ENCODE measurements at places on chromosomes 6 and 20. TPM values are rescaled to one million over a fixed set of nuclear protein-coding genes. Genes with fewer than 3 reads are reported as not detected.
A peak's percentile ranks its signal among the peaks of the same experiment; 100 is the strongest.

DNA sequence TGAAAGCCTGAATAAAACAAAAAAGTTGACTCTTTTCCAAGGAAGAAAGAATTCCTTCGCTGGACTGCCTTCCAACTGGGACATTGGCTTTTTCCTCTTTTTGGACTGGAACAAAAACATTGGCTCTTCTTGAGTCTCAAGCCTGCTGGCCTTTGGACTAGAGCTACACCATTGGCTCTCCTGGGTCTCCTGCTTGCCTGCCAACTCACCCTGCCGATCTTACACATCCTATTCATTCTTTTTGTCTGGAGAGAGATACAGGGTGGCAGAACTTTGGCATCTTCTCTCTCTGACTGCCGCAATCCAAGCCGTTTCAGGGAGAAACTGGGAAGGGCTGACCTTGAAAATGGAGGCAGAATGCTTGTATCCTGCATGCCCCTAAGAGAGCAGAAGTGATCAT is 20.2 kb downstream of the DDO start:
- ATAC-seq, result no peak

DNA sequence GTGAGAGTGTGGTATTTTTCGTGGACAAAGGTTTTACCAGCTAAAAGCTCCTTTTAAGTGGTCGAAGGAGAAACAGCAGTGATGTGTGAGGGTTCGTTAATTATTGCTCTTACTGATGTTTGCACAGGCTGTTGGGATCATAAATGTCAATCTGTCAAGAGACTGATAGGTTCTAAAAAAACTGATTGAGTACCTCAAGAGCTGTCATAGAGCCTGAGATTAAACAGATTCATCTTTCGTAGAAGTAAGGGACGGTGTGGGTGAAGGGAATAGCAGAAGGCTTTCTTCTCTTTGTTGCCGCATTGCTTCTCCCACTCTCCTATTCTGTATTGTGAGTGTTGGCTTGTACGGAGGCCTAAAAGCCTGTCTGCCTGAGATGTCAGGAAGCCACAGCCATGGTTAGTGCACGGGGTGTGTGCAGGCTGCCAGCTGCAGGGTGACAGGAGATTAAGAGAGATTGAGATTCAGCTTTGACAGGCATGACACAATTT is 291.0 kb downstream of the ZFAND3 start:
- ATAC-seq, result peak; percentile 77

DNA sequence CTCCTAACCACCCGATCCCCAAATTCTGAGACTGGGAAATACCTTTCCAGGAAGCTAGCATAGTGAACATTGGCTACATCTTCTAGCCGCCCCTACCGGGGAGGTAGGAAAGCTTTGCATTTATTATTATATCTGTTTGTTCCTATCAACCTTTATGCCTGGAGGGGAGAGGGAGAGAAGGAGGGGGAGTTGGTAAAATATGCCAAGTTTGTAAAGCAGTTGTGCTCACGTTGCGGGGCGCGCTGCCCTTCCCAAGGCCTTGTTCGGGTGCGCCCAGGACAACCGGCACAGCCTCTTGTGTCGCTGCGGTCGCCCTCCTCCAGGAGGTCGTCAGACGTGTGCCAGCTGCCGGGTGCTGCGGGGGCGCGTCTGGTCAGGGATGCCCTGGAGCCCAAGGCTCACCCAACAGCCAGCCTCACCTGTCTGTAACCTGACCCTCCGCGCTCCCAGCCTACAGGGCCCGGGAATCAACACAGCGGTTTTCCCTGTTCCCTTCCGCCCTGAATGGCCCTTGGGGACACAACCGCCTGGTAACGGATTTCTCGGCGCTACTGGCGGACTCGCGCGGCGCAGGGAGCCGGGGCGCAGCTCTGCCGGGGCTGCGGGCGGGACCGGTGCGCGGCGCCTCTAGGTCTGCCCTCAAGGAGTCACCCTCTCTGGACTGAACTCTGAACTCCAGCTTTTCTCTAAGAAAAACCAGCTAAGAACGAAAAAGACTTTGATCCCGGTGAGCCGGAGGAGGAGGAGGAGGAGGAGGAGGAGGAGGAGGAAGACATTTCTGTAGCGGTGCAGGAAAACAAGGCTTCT is 1.1 kb upstream of the OVOL2 start:
- no peak for ATAC-seq

DNA sequence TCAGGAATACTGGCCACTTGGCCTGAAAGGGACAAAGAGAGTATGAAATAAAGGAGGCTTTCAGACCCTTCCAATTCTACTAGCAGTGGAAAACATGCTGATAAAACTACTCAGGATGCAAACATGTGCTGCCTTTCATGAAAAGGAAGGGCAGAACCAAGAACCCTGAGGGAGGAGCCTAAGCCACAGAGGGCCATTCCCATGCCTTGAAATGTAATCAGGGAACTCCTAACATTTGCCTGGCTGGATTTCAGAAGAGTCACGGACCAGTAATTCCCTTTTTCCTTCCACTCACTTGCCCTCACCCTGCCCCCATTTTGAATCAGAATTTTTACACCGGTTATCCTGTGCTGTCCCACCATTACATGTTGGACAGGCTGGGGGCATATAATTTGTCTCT is 116.2 kb downstream of the LAMP5 start:
- no peak for ATAC-seq

TMC2 gene
- total RNA-seq, result not detected

DNA sequence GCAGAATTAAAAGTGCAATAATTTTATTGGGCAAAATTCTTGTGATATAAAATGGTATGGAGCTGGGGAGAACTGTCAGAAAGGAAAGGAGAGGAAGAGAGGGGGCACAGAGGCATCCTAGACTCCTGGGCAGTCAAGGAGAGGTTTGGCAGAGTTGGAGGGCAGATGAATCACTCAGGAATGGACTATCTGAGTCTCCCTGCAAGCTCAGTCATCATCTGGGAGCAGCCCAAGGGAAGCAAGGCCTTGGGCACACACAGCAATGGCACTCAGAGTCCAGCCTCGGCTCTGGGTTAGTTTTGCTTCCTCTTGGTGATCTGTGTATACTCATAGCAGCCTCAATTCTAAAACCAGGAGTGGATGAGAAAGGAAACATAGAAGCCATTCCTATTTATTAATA is 67.2 kb downstream of the SLC22A1 start:
- no peak for ATAC-seq

DNA sequence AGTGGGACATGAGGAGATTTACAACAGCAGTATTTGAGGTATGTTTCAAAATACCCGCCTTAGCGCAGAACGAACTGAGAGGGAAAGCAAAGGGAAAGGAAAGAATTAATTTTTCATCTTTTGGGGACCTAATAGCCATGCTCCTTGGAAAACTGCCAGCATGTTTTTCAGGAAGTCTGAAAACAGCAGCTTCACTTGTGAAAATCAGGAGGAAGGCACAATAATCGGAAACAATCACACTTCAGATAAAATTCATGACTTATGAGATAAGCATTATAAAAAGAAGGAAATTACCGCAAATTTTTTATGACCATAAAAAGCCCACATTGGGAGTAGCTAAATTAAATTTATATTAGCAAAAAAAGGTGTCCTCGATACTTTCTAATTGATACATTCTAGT is 541.1 kb downstream of the HAO1 start:
- no peak for ATAC-seq

MICAL1 gene
- 7.4 TPM for total RNA-seq

GRCh38 chr20:44447827-44448419 is 27.8 kb upstream of the TTPAL start:
- ATAC-seq, result no peak

DNA sequence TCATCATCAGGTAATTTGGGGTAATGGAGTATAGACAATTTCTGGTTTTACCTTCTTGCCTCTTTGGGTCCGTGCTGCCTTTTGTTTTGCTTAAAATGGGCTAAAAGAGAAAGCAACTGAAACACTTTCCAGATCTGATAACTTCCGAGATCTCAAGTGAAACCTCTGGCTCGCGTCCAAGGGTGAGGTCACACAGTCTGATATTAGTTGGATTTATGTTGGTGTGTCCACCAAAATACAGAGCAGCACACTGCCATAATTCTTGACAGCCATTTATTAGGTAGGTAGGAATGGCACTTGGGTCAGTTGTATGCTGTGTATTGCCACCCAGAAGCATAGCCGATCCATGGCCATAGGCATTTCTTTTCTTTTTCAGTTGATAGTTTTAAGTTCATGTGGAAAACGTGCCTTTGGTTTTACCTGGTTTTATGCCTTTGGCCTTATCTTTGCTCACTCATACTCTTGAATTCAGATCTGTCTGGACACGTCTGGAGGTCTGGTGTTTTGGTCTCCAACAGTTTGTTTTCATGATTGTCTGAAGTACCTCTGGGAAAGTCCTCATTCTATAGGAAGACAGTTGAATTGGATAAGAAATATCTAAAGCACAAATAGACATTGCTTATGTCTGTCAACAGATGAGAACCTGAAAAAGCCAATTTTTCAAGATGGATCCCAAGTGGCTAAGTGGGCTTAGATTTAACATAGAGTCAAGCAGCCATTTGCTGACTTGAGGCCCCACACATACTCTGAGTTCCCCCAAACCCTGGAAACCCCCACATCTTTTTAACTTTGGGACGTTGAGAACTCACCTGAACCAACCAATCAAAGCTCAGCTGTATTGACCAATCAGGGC is 320.8 kb downstream of the SOX4 start:
- no peak for ATAC-seq

GRCh38 chr6:90295854-90296340 is 746 bp downstream of the BACH2 start:
- peak; percentile 71 for ATAC-seq

- ATAC-seq, result no peak
Observed at GRCh38 chr6:26474439-26474881, 16.7 kb downstream of the BTN2A1 start.

TAGAP gene
- total RNA-seq, result 0.92 TPM

CDH26 gene
- 1.3 TPM for total RNA-seq

KCNQ5 gene
- 0.96 TPM for total RNA-seq

PTK6 gene
- total RNA-seq, result 92.7 TPM

GRCh38 chr6:131967948-131968347 is 16.8 kb upstream of the CCN2 start:
- no peak for ATAC-seq

C6orf52 gene
- total RNA-seq, result 0.84 TPM

- ATAC-seq, result no peak
Observed at GRCh38 chr6:77228279-77228678, 235.0 kb downstream of the HTR1B start.

- no peak for ATAC-seq
Observed at GRCh38 chr6:135728589-135728988, 122.9 kb upstream of the PDE7B start.

PEDS1 gene
- total RNA-seq, result 27.0 TPM

FAM83B gene
- total RNA-seq, result 71.8 TPM

DNA sequence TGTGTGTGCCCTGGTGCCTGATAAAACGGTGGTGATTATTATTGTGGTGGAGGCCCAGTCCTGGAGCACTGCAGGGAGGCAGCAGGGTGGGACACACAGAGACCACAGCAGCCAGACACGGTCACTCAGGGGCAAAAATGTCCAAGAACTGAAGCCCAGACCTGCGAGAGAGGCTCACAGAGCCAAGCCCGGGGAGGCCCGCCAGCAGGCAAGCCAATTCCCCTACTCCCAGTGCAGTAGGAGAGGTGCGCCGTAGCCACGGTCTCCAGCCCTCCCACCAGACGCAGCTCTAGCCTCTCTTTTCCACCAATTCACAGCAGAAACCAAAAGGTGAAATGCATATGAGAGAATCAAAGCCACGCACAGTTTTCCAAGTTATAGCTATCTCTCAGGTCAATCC is 179.4 kb upstream of the TAB2 start:
- no peak for ATAC-seq

SPATA25 gene
- total RNA-seq, result 0.76 TPM

TFAP2A gene
- 59.6 TPM for total RNA-seq

DNA sequence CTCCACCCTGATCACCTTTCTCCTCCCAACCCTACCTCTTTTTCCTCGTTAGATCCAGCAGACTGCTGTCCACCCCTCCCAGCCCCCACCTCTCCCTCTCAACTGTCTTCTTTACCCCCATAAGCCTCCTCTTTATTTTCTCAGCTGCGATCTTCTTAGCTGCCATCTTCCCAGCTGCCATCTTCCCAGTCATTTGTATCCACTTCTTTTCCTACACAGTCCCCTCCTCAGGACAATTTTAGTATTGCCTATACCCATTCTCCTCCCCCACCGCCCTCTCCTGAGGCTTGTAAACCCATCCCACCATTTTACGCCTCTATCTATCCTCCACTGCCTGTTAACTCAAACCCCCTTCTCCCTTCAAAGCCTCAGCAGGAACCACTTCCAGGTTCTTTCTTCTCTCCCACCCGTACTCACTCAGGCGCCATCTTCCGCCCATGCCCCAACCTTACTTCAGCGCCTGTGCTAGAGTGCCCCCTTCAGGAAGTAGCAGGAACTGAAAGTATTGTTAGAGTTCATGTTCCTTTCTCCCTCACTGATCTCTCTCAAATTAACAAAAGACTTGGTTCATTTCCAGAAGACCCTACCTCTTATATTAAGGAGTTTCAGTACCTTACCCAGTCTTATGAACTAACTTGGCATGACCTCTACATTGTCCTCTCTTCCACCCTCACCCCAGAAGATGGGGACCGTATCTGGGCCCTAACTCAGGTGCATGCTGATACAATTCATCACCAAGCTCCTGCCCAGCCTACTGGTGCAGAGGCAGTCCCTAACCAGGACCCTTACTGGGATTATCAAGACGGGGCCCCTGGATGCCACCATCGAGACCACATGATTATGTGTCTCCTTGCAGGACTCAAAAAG is 236.0 kb downstream of the ADGRG6 start:
- no peak for ATAC-seq

CLVS2 gene
- not detected for total RNA-seq

DNA sequence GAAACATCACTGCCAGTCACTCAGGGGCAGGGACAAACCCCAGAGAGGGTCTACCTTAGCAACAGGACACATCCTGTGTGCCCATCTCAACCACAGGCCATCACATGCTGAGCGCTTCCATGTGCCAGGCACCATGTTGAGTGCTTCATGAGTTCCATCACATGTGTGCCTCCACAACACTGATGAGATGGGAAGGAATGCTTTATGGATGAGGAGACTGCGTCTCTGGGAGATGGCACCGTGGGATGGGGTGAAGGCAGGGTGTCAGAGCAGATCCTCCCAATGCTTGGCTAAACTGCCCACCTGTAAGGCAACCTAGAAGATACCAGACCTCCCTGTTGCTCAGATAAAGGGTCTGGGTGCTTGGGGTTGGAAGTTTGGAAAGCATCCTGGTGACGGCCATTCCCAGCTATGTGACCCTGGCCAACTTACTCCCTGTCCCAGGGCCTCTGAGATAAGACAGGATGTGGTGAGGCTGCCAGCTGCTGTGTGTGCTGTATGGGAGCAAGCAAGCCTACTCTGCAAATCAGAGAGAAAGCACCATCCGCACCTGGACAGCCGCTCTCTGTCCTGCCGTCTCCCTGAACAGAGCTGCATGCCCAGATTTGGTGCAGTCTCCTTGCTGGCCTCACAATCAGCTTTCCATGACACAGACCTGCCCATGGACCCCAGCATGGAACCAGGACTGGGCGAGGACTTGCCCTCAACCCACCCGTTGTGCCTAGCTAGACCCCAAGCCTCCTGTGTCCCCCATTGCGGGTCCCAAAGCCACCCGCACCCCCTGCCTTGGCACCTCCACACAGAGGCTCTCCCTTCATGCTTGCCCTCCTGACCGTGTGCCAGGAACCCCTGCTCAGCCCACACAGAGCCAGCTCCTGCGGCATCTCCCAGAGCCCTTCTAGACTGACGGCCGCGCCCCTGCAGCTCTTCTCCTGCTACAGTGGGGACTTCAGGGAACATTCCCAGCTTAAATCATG is 143.7 kb downstream of the SYNDIG1 start:
- ATAC-seq, result no peak

GRCh38 chr6:3237761-3238662 is 10.6 kb upstream of the TUBB2B start:
- ATAC-seq, result no peak

- no peak for ATAC-seq
Observed at GRCh38 chr6:84222426-84222825, 5.0 kb downstream of the CEP162 start.
